Central memory CD8-positive, alpha-beta T cell (primary cell): ENCODE measurements at places on chromosomes 4 and X.

DNA sequence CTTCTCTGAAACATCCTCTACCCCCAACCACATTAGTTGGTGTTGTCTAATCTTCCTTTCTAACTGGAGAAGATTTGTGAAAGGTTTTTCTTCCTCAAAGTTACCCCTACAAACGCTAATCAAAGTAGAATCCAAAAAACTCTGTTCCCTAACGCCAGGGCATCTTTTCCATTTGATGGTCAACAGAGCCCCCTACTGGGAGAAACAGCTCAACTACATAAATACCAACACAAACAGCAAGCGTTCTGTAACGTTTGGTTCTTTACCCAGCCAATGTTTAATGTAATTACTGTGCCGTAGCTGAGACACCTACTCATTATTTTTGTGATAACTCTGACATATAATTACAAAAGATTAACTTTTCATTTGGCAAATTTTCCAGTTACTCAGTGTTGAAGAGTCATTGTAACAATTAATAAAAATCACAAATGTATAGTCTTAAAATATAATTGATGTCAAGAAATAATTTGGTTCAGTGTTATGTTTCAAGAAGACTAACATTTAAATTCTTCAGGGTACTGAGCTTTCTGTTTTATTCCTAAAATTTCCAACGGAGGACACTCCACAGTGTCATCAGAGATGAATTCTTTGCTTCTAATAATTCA lies 94.9 kb upstream of the TBC1D9 start:
- no peak for DNase-seq

DNA sequence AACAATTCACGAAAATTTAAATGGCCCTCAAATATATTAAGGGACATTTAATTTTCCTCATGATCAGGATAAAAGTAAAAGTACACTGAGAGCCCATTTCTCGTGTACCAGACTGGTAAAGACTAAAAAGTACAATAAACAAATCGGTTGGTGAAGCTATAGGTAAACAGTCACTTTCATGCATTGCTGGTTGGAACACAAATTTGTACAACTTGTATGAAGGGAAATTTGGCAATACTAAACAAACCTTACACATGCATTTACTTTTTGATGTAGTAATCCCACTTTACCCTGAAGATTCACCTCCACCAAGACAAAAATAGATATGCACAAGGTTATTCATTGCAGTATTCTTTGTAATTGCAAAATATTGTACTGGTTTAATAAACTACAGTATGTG lies 31.4 kb upstream of the MBNL3 start:
- no peak for DNase-seq

DNA sequence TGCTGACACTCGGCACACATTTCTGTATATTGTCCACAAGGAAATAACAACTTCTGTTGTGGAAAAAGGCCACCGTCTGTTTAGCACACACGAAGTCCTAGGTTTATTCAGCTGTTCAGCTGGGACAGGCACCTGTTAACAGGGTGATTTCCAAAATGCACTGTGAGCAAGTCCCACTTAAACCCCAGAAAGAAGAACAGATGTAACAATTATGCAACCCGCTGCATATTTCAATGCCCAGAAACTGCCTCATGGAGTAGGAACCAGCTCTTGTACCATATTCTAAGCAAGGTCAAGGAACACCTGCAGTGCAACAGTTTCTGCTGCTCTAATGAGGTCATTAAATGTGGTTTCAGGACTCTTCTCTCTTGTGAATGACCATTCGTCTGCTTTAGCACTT lies 77.1 kb downstream of the GEMIN8 start:
- no peak for DNase-seq

DNA sequence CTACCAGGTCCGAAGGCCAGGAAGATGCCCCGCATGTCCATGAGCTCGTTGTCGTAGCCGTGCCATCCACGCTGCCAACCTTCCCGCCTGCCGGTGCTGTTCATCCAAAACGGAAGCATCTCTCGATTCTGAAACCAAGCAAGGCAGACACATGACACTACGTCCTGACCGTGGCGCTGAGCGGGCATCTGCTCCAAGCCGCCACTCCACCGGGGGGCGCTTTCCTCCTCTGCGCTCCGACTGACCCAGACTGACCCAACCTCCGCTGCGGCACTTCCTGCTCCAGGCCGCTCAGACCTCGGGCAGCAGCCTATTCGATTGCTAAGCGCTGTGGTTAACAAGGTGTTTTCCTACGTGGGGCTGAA lies 120.5 kb downstream of the ENPP6 start:
- DNase-seq = no peak

DNA sequence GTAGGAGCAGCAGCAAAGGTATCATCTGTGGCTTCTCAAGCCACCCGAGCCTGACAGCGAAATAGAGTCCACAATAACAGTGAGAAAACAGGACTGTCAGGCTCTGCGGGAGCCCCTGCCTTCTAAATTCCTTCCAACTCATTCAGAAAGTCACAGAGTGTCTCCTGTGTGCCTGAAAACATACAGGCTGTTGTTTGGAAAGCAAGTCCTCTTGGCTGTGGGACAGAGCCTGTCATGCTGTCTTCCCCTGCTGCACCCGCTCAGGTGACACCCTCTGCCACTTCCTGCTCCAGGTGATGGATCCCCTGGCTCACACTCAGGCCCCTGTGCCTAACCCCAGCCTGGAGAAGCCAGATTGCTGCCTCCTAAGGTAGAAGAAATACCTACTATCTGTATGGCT lies 152.3 kb downstream of the RAB28 start:
- DNase-seq = no peak

GRCh38 chrX:19566359-19567222 lies 51.3 kb upstream of the MAP3K15 start:
- no peak for DNase-seq

DNA sequence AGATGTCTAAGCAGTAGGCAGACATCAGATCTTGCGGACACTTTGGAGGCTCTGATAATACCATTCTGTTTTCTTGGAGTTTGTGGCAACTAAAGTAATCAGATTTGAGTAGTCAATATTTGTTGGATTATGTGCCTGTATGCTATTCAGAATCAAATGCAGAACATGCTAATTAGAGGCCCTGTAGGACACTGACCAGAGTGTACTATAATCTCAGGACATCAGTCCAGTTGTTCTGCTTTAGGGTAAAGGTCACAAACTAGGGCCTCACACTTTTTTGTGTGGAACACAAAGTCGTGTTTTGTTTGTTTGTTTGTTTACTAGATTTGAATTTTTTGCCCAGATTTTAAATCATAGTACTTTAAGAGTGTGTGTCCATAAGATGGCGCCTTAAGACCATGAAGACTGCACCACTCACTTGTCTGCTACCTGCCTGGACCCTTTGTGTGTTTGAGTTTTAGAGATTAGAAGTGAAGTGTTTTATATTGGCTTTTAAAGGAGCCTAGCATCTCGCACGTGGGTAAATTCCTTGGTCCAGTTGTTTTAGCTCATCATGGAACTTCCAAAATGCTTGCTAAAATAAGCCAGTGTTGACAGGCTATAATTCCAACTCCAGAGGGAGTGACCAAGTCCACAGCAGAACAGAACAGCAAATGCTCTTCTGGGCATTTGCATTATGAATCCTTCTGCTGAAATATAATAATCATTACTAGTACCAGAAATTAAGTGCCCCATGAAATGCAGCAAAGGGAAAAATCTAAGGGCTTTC lies 34.7 kb downstream of the IL13RA1 start:
- no peak for DNase-seq

DNA sequence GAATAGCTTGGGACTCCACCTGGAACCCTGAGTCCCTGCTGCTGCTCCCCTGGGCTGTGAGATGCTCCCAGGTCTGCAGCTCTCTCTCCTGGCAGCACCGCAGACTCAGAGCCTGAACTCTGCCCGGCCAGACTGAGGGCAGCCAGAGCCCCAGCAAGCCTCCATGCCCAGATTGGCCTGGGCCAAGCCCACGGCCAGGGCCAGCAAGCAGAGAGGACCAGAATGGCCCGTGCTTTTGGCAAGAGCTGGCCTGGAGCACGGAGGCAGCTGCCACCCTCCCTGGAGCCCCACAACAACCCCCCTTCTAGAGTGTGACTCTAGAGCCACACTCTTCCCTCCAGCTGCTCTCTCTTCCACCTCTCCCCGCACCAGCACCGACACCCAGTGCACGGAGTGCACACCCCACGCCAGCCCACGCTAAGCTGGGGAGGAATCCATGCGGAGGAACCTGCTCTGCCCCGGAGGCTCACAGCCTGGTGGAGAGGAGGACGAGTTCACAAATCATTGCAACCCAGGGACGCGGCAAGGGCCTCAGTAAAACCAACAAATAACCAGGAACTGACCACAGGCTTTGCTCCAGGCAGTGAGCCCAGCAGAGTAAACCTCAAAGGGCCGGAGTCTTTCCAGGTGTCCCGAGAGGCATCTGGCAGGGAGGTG lies 110.3 kb downstream of the HMX1 start:
- DNase-seq = no peak

GRCh38 chr4:75723163-75724065 lies 963 bp upstream of the USO1 start:
- DNase-seq = no peak

GRCh38 chrX:33434256-33435092 lies 223.1 kb upstream of the DMD start:
- DNase-seq = no peak

GRCh38 chr4:85815796-85816459 lies 341.0 kb downstream of the ARHGAP24 start:
- no peak for DNase-seq

GRCh38 chr4:4427121-4427870 lies 40.4 kb downstream of the NSG1 start:
- DNase-seq = no peak

- DNase-seq = no peak
Measured at GRCh38 chr4:151276787-151277562, at the start of gene PRSS48. Gene PRSS48 (plus strand): TSS chr4:151277161. CDS start chr4:151277173, 12 bp downstream.

GRCh38 chr4:84568496-84568895 lies 14.4 kb upstream of the CDS1 start:
- DNase-seq = no peak

DNA sequence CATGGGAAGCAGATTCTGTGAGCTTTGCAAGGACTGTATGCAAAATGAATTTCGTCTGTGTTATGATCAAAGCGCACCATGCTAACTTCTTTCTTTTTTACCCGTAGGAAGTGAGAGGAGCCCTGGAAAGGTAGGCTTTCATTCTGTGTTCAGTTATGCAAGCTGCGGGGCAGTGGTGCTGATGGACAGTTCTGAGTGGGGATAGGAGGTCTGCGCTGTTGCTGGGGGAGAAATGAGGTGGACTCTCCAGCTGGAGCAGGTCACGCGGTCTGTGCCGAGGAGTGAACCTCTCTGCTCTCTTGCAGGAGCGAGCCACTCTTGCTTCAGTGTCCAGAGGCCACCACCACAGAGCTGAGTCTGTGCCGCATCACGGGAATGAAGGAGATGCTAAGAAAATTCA lies 4.5 kb downstream of the TRIML1 start:
- no peak for DNase-seq

- no peak for DNase-seq
Measured at GRCh38 chr4:15792974-15793373, 14.8 kb downstream of the CD38 start.

DNA sequence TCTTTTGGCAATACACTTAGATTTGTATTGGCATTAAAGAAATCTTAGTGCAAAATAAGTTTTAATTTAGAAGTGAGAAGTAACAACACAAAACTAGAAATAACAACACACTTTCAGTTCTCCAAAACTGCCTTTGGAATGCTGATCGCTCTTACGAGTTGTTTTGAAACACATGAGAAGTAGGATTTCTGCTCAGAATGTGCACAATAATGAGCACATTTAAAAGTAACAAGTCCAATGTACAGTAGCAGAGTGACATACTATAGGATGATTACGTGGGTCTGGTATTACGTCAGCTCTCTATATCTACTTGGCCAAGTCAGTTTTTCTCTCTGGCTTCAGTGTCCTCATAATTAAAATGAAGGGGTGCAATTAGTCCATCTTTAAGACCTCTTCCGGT lies 164.8 kb downstream of the CHM start:
- no peak for DNase-seq

DNA sequence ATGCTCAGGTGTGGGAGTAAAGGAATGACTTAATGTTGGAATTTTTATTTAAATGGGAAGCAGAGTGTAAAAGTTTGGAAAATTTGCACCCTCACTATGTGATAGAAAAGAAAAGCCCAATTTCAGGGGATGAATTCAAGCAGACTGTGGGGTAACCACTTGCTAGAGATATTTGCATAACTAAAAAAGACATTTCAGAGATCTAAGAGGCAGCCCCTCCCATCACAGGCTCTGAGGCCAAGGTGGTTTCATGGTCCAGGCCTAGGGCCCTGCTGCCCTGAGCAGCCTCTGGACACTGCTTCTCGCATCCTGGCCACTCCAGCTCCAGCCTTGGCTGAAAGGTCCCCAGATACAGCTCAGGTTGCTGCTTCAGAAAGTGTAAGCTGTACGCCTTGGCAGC lies 5.9 kb upstream of the XPNPEP2 start:
- no peak for DNase-seq

GRCh38 chrX:10819973-10820372 lies 199.6 kb upstream of the MID1 start:
- DNase-seq = no peak

DNA sequence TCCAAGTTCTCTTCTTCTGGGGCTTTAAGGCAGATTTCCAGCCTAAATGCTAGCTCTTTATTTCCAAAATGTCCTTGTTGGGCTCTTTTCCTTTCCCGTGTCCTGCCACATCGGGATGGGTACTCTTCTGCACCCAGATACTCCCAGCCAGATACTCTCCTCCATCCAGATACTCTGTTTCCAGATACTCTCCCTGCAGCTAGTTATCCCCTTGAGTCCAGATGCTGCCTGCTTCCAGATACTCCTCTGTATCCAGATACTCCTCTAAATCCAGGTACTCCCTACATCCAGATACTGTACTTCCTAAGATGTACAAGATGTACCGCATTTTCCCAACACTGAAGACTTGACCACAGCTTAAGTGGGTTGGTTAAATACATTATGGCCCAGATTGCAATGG lies 10.5 kb upstream of the XG start:
- no peak for DNase-seq

DNA sequence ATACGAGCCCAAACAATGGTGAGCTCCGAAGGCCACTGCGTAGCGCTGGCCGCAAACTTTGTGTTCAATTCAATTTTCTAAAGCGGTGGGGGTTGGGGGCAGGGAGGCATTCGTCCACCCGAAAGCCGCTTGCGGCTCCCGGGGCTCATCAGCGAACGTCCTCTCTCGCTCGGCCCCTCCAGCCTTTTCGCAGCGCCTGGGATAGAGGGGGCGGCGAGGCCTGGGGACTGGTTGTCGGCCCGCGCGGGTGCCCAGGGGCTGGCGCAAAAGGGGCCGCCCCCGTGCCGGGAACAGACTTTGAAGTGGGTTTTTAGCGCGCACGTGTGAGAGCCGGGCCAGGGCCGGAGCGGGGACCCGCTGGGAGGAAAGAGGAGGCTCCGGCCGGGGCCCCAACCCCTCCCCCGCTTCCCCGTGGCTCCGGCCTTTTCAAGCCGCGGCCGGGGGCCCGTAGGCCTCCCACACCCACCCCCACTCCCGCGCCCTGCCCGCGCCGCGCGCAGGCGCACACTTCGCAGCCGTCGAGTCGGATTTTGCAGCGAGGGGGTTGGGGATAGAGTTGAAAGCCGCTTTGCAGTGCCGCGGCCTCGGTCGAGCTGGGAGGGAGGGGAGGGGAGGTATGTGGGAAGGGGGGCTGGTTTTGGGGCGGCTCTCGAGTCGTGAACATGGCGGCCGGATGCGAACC lies 8.3 kb downstream of the ZIC3 start:
- no peak for DNase-seq
